ENCODE measurements at places on chromosomes 7 and 10. TPM values are rescaled to one million over a fixed set of nuclear protein-coding genes. Genes with fewer than 3 reads are reported as not detected.

Gene RNF32
- not detected for total RNA-seq

Gene TYW1B
- total RNA-seq, result 2.7 TPM

Gene NKX2-3
- not detected for total RNA-seq

Gene CFAP43
- not detected for total RNA-seq

Gene RBP3
- total RNA-seq, result not detected

Gene BLNK
- total RNA-seq, result not detected

Gene SPDYE18
- total RNA-seq, result 0.66 TPM

Gene CRHR2
- total RNA-seq, result not detected

Gene SUPV3L1
- 30.0 TPM for total RNA-seq

Gene ITIH5
- total RNA-seq, result not detected

All from endothelial cell of umbilical vein (primary cell).